ENCODE measurements at places on chromosomes 11 and 22. TPM values are rescaled to one million over a fixed set of nuclear protein-coding genes. Genes with fewer than 3 reads are reported as not detected.

DNA sequence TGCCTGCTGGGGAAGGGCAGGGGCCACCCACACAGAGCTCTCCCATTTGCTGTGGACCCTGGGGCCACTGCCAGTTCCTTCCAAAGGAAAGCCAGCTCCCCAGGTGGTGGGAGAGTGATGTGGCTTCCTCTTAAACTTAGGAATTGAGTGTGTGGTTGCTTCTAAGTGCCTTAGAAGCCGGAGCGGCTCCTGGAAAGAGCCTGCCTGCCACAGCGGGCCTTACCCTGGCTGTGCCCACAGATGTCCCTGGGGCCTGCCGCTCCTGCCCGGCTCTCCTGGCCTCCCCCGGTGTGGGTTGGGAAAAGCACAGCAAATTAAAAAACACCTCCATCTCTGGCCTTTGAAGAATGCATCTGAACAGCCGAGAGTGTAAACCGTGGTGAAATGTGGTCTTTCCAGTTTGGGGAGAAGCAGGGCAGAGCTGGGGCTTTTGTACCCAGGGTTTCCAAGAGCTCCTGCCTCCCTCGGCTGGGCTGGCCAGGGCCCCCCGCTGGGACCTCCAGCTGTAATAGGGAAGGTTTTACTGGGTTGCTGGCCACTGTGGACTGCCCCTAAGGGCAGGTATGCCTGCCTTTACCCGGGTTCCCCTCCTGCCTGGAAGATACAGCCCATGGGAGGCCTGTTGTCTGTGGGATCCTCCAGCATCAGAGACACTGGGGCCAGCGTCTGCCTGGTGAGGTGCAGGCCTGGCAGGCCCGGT lies 30.2 kb downstream of the LRP5 start:
- no peak for DNase-seq

DNA sequence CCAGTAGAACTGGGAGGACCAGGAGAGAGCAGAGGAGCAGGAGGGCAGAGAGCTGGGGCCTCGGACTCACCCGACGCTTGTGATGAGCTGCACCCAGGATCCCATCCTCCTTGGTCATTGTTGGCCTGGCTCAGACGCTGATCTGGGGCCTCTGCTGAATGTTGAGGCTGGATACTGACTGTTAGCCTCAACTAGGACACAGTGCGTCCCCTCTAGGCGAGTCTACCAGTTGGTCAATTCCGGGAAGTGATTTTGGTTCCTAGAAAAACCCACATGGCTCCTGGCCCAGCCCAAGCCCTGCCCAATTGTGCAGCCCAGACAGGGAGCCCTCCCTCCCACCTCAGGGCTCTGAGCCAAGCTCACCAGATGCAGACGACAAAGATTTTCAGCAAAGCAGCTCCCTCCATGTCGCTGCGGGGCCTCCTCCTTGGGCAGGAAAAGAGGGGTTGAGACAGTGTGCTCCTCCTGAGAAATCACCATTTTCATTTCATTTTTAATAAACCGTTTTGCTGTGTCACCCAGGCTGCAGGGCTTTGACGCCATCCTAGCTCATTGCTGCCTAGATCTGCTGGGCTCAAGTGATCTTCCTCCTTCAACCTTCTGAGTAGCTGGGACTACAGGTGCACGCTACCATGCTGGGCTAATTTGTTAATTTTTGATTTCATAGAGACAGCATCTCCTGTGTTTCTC lies at the start of gene APOL4:
Gene APOL4 (minus strand): TSS at position 180 of the 690 bp plus-strand sequence. CDS start 75 bp downstream, at position 105.
- DNase-seq = peak; percentile 88

- DNase-seq = no peak
Measured at GRCh38 chr22:32800994-32801536, 440 bp upstream of the TIMP3 start.

DNA sequence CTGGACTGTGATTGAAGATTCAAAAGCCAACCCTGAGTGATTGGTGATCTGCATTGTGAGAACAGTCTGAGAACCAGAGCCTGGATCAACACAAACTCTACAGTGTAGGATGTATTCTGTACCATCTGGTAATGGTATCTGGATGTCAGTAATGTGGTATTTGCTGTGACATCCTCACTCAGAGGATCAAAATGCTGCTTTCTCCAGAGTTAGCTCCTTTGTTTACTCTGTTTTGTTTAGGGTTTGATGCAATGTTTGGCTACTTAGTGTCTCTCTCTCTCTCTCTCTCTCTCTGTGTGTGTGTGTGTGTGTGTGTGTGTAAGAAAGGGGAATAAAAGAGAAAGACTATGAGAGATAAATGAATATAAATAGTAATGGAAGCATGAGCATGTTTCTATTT lies 24.3 kb downstream of the CASP4 start:
- no peak for DNase-seq

Gene HBE1
- total RNA-seq = not detected

DNA sequence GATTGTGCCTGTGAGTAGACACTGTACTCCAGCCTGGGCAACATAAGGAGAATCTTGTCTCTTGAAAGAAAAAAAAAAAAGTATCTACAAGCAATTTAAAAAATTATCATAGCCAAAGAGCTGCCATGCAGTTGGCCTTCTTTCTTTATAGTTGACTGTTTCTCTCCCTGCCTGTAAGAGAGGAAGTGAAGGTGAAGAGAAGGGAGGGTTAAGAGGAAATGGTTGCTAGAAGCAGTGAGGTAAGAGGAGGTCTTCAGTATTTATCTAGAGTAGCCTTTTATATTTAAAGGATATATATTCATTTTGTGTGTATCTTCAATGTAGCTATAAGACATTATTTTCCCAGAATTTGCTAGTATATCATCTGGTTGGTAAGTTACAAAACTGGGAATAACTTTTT lies 217.9 kb downstream of the TMEM135 start:
- DNase-seq = no peak

- DNase-seq = no peak
Measured at GRCh38 chr11:64461081-64461480, 102.1 kb downstream of the RPS6KA4 start.

Gene FUT4
- 2.9 TPM for total RNA-seq

DNA sequence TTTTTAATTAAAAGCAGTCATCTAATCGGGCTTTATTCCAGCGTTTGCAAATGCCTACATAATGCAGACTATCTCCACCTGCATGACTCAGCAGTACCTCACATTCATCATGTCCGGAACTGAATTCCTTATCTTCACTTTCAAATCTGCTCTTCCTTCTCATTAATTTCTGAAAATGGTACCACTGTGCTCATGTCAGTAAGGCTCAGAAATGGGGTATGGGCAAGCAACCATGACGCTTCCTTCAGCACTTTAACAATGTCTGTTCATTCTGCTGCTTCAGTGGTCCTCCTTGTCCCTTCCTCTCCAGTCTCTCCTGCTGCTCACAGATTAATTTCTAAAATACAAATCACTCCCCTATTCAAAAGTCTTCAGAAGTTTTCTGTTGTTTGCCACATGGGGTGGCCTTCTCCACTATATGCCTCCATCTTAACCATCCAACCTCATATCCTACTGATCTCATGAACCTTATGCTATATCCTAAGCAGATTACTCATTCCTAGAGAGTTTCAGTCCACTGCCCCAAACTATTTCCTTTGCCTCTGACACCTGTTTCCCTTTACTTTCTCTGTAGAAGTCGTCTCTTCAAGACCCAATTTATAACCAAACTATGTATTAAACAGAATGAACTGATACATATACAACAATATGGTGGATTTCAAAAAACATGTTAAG lies 7.0 kb downstream of the GTF2H1 start:
- DNase-seq = no peak

Gene SULT4A1
- 0.63 TPM for total RNA-seq

GRCh38 chr11:66082946-66083698 lies 13.1 kb downstream of the PACS1 start:
- no peak for DNase-seq

Gene FOLR3
- total RNA-seq = 3.5 TPM

DNA sequence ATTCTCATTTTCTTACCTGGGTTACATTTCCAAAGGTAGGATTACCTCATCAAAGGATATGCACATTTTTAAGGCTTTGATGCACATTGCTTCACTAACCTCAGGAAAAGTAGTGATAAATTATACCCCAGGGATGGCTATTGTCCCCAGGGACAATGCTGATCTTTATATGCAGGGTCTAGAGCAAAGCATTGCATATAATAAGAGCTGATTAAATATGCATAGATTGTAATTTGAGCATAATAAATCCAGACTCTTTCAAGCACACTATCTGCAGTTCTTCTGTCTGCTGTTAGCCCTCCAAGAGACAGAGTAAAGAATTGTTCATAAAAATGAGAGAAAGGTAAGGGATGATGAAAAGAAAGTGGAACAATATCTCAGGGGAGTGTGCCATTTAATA lies 57.3 kb upstream of the SYT13 start:
- DNase-seq = no peak

Gene C11orf86
- not detected for total RNA-seq

Gene TSSK2
- total RNA-seq = not detected

- no peak for DNase-seq
Measured at GRCh38 chr22:36879775-36880174, 19.0 kb downstream of the NCF4 start.

Gene PANX3
- not detected for total RNA-seq

Gene MISFA
- 6.6 TPM for total RNA-seq

DNA sequence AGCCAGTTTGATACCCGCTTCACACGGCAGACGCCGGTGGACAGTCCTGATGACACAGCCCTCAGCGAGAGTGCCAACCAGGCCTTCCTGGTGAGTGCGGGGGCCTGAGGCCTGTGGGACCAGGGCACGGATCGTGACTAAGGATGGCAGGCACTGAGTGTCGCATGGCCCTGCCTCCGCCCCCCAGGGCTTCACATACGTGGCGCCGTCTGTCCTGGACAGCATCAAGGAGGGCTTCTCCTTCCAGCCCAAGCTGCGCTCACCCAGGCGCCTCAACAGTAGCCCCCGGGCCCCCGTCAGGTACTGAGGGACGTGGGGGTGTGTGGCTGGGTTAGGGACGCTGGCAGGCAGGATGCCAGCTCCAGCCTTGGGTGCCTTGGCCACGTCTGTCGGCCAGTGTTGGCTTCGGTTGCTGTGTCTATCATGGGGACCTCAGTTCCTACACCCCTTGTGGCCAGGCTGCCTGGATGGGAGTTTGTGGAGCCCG lies 3.0 kb downstream of the PTPRCAP start:
- DNase-seq = no peak

Gene TREH
- not detected for total RNA-seq

Gene MS4A6E
- not detected for total RNA-seq

DNA sequence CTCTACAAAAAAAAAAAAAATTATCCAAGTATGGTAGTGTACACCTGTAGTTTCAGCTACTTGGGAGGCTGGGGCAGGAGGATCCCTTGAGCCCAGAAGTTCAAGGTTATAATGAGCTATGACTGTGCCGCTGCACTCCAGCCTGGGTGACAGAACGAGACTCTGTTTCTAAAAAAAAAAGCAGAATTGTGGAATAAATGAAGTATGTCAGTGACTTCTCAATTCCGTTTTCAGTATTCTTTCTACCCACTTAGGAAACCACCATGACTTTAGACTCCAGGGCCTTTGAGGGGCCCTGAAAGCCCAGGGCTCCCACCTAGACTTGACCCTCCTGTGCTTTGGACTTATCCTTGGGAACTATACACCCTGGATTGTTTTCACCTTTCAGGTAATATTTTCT lies 6.5 kb upstream of the NUP160 start:
- DNase-seq = no peak

- DNase-seq = no peak
Measured at GRCh38 chr22:27372364-27372763, 429.2 kb downstream of the MN1 start.

DNA sequence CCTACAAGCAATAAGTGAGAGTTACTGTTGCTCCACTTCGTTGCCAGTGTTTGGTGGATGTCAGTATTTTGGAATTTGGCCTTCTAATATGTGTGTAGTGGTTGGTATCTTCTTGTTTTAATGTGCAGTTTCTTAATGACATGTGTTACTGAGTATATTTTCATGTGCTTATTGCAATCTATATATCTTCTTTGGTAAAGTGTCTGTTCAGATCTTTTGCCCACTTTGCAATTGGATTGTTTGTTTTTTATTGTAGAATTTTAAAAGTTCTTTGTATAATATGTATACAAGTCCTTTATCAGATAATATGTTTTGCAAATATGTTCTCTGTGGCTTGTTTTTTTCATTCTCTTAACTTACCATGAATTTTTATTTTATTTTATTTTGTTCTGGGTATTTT lies 7.7 kb downstream of the OR51V1 start:
- DNase-seq = no peak

GRCh38 chr11:11430431-11430830 lies 77.4 kb upstream of the CSNK2A3 start:
- no peak for DNase-seq

- peak; percentile 14 for DNase-seq
Measured at GRCh38 chr22:37510091-37510490, 9.1 kb downstream of the CARD10 start.

- DNase-seq = no peak
Measured at GRCh38 chr22:19050117-19050516, 72.1 kb downstream of the DGCR2 start.

Gene MMP10
- not detected for total RNA-seq

Gene TRIM48
- total RNA-seq = not detected

- DNase-seq = no peak
Measured at GRCh38 chr11:36328966-36329673, 33.0 kb downstream of the PRR5L start.

Gene OR52A1
- total RNA-seq = not detected

GRCh38 chr22:23471698-23472097 lies 108.4 kb downstream of the IGLL1 start:
- no peak for DNase-seq

- DNase-seq = no peak
Measured at GRCh38 chr11:66722745-66723651, 6.0 kb downstream of the SPTBN2 start.

GRCh38 chr11:131302836-131303235 lies 67.6 kb upstream of the NTM start:
- no peak for DNase-seq

GRCh38 chr11:89495951-89496350 lies 4.8 kb upstream of the NOX4 start:
- DNase-seq = peak; percentile 31

Gene FAM180B
- total RNA-seq = not detected

DNA sequence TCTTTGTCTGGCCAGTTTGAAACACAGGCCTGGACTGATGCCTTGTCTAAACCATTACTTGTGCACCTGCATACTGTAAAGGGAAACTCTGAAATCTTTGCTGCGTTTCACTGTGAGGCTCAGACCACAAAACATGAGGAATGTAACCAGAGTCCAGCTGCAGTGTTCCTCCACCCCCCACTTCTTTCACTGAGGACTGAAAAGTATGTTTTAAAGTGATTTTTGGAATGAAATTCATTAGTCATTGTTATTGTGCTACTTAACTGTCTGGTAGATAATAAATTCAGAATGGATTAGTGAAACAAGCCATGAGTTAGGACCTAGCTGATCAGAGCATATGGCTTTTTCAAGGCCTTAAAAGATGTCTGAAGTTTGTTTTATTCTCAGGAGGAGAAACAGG lies 181.2 kb downstream of the WNT11 start:
- no peak for DNase-seq

GRCh38 chr22:47107431-47107830 lies 345.0 kb downstream of the TBC1D22A start:
- no peak for DNase-seq

Gene C11orf16
- not detected for total RNA-seq

- no peak for DNase-seq
Measured at GRCh38 chr22:29580200-29580810, 608 bp downstream of the NIPSNAP1 start.

GRCh38 chr22:39220450-39220849 lies 24.3 kb downstream of the PDGFB start:
- DNase-seq = peak; percentile 13

Measured in left cardiac atrium (tissue), 4 donors.